GM19239 (cell line): ENCODE measurements at places on chromosomes 3 and 15.
A peak's percentile ranks its signal among the peaks of the same experiment; 100 is the strongest.

- peak; percentile 88 for DNase-seq
Observed at GRCh38 chr3:57692396-57693147, at the start of gene DENND6A. Gene DENND6A (minus strand): TSS chr3:57693077. CDS start chr3:57693018, 59 bp downstream.

DNA sequence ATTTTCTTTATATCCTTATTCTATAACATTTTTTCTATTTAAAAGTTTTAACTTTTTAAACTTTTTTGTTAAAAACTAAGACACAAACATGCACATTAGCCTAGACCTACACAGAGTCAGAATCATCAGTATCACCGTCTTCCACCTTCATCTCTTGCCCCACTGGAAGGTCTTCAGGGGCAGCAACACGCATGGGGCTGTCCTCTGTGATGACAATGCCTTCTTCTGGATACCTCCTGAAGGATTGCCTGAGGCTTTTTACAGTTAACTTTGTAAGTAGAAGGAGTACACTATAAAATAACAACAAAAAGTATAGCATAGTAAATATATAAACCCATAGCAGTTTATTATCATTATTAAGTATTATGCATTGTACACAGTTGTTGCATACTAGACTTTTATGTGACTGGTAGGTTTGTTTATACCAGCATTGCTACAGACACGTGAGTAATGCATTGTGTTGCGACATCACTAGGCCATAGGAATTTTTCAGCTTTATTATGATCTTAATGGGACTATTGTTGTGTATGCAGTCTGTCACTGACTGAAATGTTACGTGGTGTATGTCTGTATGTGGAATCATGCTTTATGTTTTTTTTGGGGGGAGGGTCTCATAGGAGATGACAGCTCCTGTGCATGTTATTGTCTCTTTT is 18.2 kb downstream of the ATP1B3 start:
- DNase-seq, result no peak

DNA sequence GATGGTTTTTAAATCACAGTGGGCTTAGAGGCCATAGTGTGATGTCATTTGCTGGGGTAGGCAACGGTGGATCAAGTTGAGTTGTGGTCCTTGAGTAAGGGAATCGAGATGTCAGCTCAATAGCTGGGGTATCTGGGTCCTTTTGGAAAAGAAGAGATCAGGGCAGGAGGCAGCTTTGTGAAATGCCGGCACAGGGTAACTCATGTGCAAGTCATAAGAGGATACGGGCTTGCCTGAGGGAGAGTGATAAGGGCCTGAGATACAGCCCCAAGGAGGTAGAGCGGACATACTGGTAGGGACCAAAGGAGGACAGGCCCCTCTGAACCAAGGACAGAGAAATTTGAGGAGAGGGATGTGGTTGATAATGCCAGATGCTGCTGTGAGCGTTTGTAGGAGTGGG is 4.2 kb upstream of the FAM131A start:
- DNase-seq, result no peak

- DNase-seq, result no peak
Observed at GRCh38 chr15:68658151-68658550, 79.4 kb downstream of the CORO2B start.

DNA sequence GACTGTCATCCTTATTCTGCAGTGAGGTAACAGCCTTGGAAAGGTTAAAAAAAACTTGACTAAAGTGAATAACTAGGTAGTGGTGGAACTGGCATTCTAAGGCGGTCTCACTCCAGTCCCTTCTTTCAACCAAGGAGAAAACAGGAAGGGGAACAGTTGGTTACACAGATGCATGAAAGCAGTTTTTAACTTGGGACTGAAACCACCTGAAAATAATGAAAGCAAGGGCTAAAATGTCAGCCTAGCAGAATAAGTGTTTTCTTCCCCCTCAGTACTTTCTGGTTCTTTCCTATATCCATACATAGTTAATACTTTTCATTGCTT is 748 bp upstream of the AVEN start:
- no peak for DNase-seq

DNA sequence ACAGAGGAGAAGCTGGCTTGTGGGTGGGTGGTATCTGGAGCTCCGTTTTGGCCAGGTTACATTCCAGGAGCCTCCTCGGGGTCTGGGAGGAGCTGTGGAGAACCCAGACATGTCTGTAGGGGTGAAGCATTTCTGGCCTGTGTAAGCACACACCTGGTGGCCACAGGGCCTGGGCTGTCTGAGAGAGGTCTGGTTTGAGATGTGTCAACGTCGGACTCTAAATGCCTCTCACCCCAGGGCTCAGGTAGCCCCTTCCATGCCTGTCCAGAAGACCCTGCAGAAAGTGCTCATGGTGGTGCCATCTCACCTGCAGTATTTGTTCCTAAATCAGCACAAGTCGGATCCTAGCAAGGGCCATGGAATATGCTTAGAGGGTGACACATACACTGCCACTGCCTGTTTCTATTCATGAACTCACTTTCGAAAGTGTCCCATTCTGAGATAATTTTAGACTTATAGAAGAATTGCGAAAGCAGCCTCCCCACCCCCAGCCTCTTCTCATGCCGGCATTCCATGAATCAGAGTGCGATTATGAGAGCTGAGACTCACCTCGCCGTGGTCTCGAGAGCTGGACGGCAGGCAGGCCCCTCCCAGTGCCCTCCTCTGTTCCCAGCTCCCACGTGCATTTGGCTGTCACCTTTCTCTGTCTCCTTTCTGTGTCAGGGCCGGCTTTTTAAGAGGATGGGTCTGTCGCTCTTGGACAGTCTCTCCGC is 63.7 kb downstream of the KLF15 start:
- no peak for DNase-seq

DNA sequence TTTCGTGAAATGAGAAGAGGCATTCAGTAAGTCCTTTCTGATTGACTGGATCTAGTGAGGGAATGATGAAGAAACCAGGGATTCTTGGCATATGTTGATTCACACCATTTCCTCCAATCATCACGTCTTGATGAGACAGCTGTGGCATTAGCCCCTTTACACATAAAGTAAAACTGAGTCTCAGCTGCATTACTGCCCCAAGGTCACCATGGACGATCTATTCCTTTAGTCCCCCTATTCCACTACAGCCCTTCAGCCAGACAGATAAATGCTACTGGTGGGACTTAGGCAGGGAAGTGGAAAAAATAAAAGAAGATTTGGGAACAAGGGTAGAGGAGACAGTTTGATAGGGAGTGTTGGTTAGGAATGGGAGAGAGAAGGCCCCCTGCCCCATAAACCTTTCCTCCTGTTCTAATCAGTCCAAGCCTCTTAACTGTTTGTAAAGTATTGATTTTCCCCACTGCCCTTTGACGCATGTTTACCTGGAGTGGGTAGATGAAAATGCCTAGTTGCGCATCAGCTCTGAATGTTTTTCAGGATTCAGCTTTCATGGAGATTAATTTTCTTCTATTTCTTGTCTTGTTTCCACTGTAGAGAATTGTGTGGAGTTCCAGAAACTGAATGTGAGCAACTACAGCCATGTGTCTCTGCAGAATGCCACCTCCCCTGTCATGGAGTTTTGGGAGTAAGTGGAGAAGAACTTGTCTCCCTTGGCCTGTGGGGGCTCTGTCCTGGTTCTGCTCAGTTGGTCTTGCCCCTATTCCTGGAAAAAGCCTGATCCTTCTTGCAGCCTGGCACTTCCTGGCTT is 6.9 kb downstream of the SLC6A11 start:
- DNase-seq, result no peak

DNA sequence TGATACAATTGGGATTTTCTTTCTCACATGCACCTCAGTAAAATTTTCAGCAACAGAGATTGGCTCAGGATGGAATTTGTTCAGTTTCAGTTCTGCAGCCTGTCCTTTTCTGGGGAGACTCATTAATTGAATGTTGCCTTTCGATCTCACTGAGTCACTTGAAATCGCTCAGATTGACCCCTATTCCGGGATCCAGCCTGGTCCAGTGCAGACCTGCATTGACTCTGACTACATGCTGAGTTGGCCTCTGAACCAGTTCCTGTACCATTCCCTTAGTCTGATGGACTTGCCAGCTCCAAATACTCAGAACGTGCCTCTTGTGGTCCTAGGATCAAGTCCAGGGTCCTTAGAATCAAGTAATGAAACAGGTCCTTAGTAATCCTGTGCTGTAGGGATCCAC is 9.4 kb downstream of the IGF1R start:
- no peak for DNase-seq

DNA sequence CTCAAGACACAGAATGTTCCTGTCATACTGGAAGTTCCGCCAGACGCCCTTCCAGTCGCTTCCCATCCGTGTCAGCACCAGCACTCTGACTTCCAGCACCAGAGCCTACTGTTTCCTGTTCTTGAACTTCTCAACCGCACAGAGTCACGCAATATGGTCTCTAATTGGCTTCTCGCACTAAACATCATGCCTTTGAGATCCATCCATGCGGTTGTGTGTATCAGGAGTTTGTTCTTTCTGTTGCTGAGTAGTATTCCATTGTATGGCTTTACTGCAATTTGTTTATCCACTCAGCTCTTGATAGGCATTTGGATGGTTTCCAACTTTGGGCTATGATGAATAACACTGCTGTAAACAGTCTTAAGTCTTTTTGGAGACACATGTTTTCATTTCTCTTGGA is 112.1 kb downstream of the LRRK1 start:
- DNase-seq, result no peak

DNA sequence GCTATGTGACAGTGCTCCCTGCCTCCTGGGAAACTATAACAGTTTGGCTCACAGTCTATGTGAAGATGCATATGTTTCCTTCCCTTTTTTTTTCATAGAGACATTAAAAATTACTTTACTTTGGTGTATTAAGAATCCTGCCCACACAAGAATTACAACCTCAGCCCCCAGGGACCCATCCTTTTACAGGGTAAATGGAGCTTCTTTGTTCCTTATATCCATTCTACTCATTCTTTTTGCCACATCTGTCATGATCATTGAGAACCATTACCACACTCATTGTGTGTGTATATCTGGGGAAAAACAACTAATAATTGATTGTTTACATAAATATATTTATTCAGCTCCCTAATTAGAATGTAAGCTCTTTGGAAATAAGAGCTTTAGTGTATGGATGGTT is 157.4 kb downstream of the SSR3 start:
- DNase-seq, result no peak

- no peak for DNase-seq
Observed at GRCh38 chr15:85692321-85692720, 102.4 kb downstream of the KLHL25 start.
